ENCODE measurements at places on chromosomes 11 and 22.

- DNase-seq: no peak
These were observed 79.3 kb downstream of the CYP2R1 start for GRCh38 chr11:14812757-14813156.

DNA sequence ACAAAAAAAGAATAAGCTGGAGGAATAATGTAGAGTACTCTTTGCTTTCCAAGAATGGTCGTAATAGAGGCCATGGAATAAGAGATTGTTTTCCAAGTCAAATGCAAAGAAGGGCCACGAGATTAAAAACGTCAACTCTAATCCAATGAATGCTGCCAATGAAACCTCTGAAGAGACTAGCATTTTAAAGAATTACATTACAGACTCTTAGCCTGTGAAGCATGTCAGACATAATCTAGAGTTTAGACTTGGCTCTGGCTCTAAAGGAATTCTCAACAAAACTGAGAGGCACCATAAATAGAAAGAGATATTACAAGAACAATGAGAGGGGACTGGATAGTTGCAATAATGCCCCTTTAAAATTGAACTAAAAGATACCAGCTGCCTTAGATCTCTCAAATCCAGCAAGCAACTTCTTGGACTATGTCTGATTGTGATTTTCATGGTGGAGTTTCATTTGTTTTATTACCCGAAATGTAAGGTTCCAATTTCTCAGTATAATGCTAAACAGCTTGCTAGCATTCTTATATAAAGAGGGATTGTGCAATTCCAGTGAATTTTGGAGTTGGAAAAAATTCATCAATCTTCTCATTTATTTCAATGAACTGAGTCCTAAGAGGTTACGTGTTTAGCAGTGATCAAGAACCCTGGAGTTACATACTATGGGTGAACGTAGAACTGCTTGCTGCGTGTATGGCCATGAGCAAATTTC lies 5.6 kb downstream of the ETS1 start:
- DNase-seq: no peak

DNA sequence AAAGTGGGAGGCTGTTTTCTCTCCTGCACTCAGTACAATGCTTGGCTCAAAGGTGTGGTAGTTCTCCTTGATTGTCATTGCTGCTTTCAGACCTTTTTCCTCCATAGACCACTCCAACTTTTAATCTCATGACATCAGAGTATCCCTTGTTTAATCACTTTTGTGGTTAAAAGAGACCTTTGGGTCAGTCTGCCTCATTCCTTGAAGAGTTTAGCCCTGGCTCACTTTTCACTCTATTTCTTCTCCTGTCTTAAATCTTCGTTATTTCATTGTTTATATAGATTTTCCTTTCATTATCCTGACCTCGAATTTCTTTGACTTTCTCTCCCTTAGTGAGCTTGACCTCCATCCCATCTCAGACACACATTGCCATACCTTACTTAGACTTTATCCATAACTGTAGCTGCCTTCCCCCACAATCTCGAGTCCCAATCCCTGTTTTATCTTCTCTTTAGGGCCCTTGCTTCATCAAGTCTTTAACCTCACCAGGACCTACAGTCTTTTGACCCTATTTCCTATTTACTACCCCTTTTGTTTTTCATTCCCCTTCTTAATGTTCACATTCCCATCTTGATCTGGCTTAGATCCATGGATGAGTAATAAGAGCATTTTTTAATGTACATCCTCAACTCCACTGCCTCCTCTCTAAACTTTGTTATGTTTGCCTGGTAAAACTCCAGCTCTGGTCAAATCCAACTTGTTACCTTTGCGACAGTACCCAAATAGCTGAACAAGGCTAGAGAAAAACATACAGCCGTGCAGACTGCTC lies 9.5 kb downstream of the ATXN10 start:
- DNase-seq: no peak

DNA sequence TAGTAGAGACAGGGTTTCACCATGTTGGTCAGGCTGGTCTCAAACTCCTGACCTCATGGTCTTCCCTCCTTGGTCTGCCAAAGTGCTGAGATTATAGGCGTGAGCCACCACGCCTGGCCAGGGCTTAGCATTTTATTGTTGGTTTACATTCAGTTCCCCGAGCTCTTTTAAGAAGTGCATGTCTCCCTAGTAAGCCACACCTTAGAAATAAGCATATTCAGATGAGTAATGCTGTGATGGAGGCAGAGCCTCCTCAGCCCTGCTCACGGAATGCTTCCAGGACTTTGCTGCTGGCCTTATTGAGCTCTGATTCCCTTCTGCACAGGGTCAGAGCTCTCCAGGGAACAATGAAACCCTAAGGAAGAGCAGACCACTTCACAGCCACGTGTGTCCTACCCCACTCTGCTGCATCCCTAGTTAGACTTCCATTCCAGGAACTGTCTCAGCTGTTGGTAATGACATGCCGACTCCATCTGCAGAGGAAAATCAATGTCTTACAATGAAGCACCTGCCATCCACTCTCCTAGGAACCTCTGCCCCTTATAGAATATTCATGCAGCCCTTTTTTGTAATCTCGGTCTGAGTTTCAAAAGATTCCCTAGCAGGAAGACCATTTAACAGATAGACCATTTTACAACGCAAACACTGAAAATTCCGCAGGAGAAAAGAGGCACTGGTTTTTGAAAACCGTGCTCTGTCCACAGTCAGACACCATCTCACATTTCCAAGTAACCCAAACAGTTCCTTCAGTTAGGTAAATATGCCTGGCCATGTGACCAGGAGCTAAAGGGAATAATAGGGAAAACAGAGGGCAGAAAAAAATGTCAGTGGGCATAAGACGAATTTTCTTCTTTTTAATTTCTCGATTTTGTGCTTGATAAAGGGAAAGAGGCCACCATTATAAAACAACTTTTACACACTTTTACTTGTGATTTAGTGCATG lies 1.7 kb upstream of the JAM3 start:
- DNase-seq: no peak

GRCh38 chr22:42655693-42656092 lies 6.5 kb upstream of the CYB5R3 start:
- DNase-seq: no peak

- peak; percentile 11 for DNase-seq
These were observed 1.5 kb downstream of the TCF20 start for GRCh38 chr22:42268852-42269410.

GRCh38 chr22:26610996-26611395 lies 6.8 kb downstream of the CRYBB1 start:
- no peak for DNase-seq

DNA sequence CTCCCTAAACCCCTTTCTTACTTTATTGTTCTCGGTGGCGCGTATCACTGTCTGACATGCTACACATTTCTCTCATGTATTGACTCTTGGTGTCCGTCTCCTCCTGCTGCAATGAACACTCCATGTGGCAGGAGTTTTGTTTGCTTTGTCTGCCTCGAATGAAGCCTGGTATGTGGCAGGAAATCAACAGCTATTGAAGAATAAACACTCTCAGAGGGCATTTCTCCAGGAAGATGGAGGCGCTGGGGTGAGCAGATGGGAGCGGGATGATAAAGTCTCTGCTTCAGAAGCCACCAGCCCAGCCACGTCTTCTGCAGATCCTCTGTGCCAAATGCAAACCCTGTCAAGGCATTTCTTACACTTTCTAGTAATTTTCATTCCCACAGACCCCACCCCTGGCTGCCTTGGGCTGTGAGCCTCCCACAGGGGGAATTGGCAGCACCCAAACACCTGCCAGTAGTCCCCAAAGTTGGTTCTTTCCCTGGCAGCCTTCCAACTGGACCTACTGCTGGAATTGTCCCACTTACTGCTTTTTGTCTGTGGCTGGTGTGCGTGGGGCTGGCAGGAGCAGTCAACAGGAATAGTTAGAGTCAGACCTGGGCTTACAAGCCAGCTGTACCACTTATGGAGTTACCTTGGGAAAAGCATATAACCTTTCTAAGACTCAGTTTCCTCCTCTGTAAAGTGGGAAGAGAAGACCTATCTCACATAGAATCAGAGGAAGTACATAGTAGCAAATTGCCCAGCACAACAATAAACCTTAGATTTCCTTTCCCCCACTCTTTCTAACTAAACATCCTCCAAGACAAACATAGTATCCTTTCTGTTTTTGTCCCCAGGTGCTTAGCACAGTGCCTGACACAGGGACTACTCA lies 13.3 kb upstream of the IL10RA start:
- DNase-seq: no peak

GRCh38 chr11:12083380-12083779 lies 27.0 kb upstream of the MICAL2 start:
- DNase-seq: no peak

- no peak for DNase-seq
These were observed 1422.4 kb downstream of the LRRC4C start for GRCh38 chr11:40037005-40037404.

GRCh38 chr22:19791243-19791642 lies 30.7 kb downstream of the TBX1 start:
- DNase-seq: no peak

DNA sequence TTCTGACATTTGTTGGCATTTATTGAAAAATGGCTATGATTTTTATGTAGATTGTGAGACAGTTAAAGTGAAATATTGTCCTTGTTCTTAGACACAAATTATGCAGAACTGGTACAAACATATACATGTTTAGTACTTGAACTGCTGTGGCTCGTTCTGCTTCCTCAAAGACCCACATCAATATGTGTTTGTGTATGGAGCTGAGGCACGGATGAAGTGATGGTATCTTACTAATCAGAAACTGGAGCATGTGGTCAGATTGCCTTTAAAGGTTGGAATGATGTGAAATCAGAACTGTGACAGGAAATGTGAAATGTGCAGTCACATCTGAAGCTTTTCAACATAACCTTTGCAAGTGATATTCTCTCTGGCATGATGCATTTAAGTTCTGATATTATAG lies 130.4 kb downstream of the NAV2 start:
- no peak for DNase-seq

DNA sequence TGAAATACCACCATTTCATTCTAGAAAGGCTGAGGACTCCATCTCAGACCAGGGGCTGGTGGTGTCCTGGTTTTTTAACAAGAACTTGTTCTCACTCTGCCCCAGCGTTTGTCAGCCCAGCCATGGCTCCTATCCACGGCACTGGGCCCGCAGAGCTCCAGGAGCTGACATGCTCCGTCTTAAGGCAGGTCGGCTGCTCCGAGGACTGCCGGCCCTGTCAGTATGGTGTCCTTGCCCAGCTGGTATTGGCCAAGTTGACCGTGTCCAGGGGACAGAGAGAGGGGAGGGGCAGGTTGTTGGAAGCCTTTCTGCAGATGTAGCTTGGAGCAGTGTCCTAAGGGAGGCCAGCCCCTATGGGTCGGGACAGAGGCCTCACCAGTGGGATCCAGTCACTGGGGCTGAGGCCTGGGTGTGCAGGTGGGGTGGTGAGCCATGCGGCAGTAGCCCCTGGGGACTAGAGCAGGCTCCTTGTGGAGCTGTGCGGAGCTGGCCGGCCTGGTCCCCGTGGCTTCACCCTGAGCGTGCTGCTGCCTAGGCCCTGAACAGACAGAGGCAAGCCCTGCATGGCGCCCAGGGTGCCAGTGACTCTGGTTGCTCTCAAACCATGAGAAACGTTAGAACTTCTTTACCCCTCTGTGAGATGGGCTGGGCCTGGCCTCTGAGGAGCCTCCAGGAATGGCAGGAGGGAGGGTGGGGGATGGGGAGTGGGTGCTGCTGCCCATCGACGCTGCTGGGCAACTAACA lies 39.9 kb upstream of the KCNQ1OT1 start:
- DNase-seq: no peak

GRCh38 chr11:111737444-111738210 lies 28.6 kb downstream of the PPP2R1B start:
- DNase-seq: no peak

- DNase-seq: peak; percentile 97
These were observed at the start of gene ANKRD42 for GRCh38 chr11:83193315-83194280. Gene ANKRD42, plus strand, starts transcription at chr11:83193712. Its CDS starts 959 bp downstream, at chr11:83194671.

GRCh38 chr11:35846874-35847273 lies 97.0 kb upstream of the LDLRAD3 start:
- DNase-seq: no peak

DNA sequence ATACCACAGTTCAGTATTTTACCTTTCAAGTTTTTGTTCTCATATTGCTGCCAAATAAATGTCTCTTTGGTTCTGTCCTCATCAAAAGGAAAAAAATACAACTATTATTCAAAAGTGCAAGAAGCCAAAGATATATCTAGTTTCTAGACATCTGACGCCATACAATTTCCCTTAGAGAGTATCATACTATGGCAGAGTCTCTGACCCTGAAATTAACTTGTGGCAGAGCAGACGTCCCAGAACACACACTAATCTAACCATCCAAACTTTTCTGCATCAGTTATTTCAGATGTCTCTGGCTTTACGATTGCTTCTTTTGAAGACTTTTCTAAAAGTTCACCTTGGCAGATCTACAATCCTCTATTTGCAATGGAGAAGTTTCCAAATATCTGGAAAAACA lies 2.7 kb downstream of the OR51T1 start:
- no peak for DNase-seq

GRCh38 chr11:126341760-126342161 lies 13.7 kb upstream of the ST3GAL4 start:
- DNase-seq: peak; percentile 76

DNA sequence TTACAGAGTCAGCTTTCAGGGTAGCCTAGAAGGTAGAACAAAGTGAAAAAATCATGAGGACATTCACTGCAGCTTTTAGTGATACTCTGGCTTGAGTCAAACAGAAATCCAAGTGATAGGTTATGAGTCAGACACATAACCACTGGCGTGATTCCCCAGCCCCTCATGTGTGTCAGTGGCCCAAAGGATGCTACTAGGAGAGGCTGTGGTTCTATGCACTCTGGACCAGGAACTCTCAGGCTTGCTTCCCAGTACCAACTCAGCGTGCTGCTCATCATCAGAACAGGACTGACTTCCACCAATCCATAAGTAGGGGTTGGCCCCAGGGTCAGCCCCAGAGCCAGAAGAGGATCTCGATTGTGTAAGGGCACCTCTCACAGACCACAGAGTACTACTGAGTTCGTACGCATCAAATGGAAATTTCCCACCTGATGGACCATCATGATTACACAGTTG lies 116.8 kb downstream of the MED15 start:
- DNase-seq: no peak

DNA sequence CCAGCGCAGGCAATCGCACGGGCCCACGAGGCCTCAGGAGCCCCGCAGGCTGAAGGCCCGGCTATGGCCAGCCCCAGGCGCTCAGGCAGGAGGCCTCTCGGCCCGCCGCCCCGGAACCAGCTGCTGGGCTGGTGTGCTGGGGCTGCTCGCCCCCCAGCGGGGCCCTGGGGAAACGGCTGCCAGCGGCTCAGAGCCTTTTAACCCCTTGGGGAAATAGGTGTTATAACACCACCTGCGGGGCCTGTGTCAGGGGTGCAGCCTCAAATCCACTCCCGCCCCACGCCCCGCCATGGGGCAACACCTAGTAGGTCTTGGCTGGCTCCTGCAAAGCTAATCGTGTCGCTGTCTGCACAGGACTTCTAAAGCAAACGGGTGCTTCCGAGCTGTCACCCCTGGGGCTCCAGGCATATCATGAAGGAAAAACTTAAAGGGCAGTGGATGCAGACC lies 237.4 kb downstream of the TTC28 start:
- DNase-seq: peak; percentile 62

- DNase-seq: no peak
These were observed 12.7 kb downstream of the LRFN4 start for GRCh38 chr11:66869567-66869870.

- no peak for DNase-seq
These were observed at the start of gene IRAG1 for GRCh38 chr11:10693509-10694081. Gene IRAG1, minus strand, starts transcription at chr11:10693755. Its CDS starts 153 bp downstream, at chr11:10693602.

GRCh38 chr22:21726650-21727049 lies 8.9 kb downstream of the YPEL1 start:
- DNase-seq: no peak
